Upper lobe of right lung (tissue), 1 donor: ENCODE measurements at places on chromosomes 7 and 10. TPM values are rescaled to one million over a fixed set of nuclear protein-coding genes. Genes with fewer than 3 reads are reported as not detected.

- H3K4me3 ChIP-seq, result no peak overlapping the region
- H3K27ac ChIP-seq, result no peak overlapping the region
- H3K4me1 ChIP-seq, result no peaks in the 10 kb centered on the region
- no peak for DNase-seq
Measured at GRCh38 chr7:130593033-130593432, 75.5 kb downstream of the COPG2 start.

- H3K4me3 ChIP-seq, result no peak overlapping the region
- H3K27me3 ChIP-seq, result peaks cover 64% of the 10 kb centered on the region
- H3K36me3 ChIP-seq, result no peaks in the 10 kb centered on the region
- H3K4me1 ChIP-seq, result peaks cover 5% of the 10 kb centered on the region
- H3K27ac ChIP-seq, result no peak overlapping the region
Measured at GRCh38 chr10:129896136-129896859, 67.8 kb downstream of the EBF3 start.

- H3K4me3 ChIP-seq, result no peak overlapping the region
- DNase-seq, result no peak
- no peaks in the 10 kb centered on the region for H3K4me1 ChIP-seq
- H3K27me3 ChIP-seq, result no peaks in the 10 kb centered on the region
Measured at GRCh38 chr7:6242561-6242960, 29.9 kb downstream of the CYTH3 start.

BTBD16 gene
- 0.35 TPM for total RNA-seq
